ENCODE measurements at places on chromosomes 2 and 18.

DNA sequence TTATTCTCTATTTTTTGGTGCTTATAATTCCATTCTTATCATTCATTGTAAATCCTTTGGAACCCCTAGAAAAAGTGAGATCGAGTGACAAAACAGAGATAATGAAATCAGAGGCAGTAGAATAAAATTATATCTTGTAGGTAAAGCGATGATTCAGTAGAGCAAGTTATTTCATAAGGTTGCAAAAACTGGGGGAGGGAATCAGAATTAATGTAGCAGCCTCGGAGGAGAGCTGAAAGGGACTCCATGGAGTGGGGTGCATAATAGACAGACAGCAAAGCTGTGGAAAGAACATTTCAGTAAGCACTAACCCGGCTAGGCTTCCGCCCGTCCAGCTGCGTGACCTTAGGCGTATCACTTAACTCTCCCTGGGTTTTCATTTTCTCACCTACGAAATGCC is 289.7 kb downstream of the EN1 start:
- DNase-seq = no peak

- no peak for DNase-seq
Measured at GRCh38 chr2:218166791-218167190, at the start of gene CXCR1. Gene CXCR1, minus strand, starts transcription at chr2:218166962. Its CDS starts 1,751 bp downstream, at chr2:218165211.

DNA sequence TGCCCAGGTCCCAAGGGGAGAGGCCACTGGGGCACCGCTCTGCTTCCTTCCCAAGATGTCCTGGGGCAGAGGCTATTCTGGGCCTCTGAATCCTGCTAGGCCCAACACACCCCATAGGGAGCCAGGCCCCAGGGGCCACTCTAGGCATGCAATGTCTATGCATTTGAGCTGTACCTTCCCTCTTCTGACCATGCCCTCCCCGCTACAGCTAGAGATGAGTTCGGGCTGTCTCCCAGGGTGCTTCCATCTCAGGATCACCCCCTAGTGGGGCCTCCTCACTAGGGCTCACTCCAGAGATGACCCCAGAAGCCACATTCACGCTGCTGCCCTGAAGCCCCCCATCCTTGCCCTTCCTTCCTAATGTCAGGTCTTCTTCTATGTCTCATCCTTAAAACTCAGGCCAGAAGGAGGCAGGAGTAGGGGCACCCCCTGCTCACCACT is 54.4 kb downstream of the TNS1 start:
- DNase-seq = no peak

GRCh38 chr2:20635113-20635510 is 15.8 kb downstream of the HS1BP3 start:
- no peak for DNase-seq

GRCh38 chr18:47149457-47150028 is 757 bp downstream of the HDHD2 start:
- DNase-seq = no peak

- no peak for DNase-seq
Measured at GRCh38 chr18:46502444-46502843, 154.6 kb downstream of the LOXHD1 start.

DNA sequence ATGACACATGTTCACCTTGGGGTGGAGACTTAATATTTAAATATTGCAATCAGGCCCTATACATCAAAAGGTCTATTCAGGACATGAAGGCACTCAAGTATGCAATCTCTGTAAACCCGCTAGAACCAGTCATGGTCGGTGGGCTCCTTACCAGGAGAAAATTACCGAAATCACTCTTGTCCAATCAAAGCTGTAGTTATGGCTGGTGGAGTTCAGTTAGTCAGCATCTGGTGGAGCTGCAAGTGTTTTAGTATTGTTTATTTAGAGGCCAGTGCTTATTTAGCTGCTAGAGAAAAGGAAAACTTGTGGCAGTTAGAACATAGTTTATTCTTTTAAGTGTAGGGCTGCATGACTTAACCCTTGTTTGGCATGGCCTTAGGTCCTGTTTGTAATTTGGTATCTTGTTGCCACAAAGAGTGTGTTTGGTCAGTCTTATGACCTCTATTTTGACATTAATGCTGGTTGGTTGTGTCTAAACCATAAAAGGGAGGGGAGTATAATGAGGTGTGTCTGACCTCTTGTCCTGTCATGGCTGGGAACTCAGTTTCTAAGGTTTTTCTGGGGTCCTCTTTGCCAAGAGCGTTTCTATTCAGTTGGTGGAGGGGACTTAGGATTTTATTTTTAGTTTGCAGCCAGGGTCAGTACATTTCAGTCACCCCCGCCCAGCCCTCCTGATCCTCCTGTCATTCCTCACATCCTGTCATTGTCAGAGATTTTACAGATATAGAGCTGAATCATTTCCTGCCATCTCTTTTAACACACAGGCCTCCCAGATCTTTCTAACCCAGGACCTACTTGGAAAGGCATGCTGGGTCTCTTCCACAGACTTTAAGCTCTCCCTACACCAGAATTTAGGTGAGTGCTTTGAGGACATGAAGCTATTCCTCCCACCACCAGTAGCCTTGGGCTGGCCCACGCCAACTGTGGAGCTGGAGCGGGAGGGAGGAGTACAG is 108.1 kb downstream of the XRCC5 start:
- DNase-seq = no peak
